ENCODE measurements at places on chromosomes 5 and 9.

DNA sequence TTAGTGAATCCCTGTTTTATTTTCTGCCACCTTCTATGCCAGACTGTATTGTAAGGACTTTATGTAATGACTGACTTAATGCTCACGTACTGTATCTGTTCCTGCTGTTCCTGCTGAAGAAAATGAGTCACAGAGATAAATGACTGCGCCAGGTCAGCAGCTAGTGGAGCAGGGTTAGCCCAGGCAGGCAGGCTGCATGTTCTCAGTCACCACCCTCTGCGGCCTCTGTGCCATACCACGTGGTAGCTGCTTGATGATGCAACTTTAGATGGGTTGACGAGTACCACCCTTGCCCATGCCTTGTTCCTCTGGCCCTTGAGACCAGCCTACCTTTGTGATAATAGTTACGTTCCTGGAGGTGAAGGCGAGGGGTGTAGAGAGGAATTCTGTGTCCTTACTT, 161.9 kb downstream of the TRIO start:
- no peak for DNase-seq

DNA sequence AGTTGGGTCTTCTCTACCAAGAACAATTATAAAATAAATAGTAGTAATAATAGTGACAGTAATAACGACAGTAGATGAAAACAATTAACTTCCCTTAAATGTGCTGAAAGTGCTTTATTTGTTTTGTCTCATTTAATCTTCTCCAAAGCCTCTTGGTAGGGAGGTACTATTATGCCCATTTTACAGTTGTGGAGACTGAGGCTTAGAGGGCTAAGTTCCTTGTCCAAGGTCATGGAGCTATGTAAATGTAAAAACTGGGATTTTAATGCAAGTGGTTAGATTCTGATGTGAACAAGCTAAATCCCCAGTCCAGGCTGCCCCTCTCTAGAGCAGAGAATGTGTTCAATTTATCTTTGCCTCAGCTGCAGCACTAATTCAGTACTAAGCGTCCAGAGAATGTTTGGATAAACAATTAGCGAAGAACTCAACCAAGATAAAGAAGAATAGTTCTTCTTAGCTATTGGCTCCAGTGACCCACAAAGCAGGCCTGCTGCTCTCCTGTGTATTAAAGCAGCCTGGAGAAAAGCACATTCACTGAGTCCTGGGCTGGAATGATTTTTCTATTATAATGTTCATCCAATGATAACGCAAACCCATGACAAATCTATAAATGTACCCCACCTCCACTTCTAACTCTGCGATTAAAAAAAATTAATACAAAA, 68.8 kb downstream of the NPR3 start:
- no peak for DNase-seq

DNA sequence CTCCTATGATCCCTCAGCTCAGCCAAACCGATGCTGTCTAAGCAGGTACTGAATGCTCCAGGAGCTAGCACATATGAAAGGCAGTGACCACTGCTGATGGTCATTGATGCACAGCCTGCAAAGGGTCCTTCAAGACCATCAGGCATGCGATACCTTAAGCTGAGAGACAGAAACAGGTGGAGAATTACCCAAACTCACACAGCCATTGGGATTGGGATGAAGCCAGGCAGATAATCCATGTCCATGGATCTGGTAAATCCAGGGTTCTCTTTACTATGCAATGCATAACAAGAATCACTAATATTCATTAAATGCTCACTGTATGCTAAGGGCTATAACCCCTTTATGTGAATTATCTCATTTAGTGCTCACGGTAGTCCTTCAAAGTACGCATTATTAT, 36.2 kb downstream of the RAPGEF1 start:
- DNase-seq = no peak

DNA sequence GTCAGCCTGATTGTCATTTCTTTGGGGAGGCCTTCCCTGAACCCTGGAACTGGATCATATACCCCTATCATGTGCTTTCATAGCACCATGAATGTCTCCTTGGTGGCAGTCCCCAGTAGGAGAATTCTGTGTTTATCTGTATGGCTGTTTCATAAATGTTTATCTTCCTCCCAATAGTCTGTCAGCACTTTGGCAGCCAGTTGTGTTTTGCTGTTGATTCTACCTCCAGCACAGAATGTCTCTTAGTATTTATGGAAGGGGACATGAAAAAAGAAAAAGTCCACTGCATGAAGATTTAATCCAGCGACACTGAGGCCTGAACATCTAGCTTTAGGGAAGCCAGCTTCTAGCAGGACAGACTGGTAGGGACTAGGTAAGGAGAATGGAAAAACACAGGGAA, 38.3 kb downstream of the GHR start:
- no peak for DNase-seq

GRCh38 chr5:172180936-172181335, 7.1 kb downstream of the STK10 start:
- DNase-seq = peak; percentile 57

DNA sequence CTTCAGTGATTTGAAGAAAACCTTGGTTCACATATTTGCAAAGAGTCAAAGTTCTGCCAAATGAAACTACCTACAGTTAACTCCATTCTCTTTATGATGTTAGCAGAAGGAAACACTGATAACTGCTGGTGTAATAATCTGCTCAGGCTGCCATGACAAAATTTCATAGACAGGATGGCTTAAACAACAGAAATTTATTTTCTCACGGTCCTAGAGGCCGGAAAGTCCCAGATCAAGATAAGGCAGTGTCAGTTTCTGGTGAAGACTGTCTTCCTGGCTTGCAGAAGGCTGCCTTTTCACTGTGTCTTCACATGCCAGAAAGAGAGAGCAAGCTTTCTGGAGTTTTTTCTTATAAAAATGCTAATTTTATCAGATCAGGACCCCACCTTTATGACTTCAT, 102.4 kb upstream of the PARP8 start:
- DNase-seq = peak; percentile 29
